ENCODE measurements at places on chromosomes 16 and 17.

- peaks cover 2% of the 10 kb centered on the region for H3K4me1 ChIP-seq
- H3K4me3 ChIP-seq: no peak overlapping the region
- peaks cover 9% of the 10 kb centered on the region for H3K36me3 ChIP-seq
- no peak overlapping the region for H3K27ac ChIP-seq
- no peak for DNase-seq
These were observed 39.8 kb downstream of the GRIN2C start for GRCh38 chr17:74819801-74820436.

GRCh38 chr16:85753559-85753958 lies 2.7 kb upstream of the C16orf74 start:
- no peak for DNase-seq
- H3K27ac ChIP-seq: peak overlapping the region; percentile 100
- H3K27me3 ChIP-seq: no peaks in the 10 kb centered on the region
- H3K4me1 ChIP-seq: peaks cover 54% of the 10 kb centered on the region
- H3K4me3 ChIP-seq: peak overlapping the region; percentile 84
- H3K36me3 ChIP-seq: no peaks in the 10 kb centered on the region

- no peaks in the 10 kb centered on the region for H3K27me3 ChIP-seq
- H3K4me1 ChIP-seq: peaks cover 47% of the 10 kb centered on the region
- no peak overlapping the region for H3K27ac ChIP-seq
These were observed 3.5 kb upstream of the NHERF1 start for GRCh38 chr17:74744714-74745547.

GRCh38 chr16:85105475-85105874 lies 6.8 kb downstream of the CIBAR2 start:
- H3K4me1 ChIP-seq: peaks cover 14% of the 10 kb centered on the region
- no peak overlapping the region for H3K27ac ChIP-seq
- DNase-seq: no peak
- H3K27me3 ChIP-seq: no peaks in the 10 kb centered on the region
- H3K4me3 ChIP-seq: no peak overlapping the region

GRCh38 chr17:36921095-36921851 lies 16.0 kb upstream of the LHX1 start:
- no peak for DNase-seq
- peaks cover 14% of the 10 kb centered on the region for H3K27me3 ChIP-seq
- H3K36me3 ChIP-seq: no peaks in the 10 kb centered on the region
